GM13976 (cell line): ENCODE measurements at places on chromosomes 2 and 18.

DNA sequence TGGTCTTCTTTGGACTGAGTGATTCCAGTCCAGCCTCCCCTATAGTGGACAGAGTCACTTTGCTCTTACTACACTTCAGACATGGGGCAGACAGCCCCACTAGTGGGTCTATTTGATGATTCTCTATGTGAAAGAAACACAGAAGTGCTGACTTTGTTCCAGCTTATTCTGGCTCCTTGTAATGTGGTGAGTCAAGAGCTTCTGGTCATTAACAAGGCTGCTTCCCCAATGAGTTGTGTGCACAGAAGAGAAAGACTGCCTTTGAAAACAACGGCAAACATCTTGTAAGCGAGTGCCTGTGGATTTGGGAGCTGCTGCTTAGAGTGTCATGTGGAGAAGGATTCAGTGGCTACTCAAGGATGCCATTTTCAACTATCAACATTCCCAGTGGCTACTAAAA lies 39.1 kb downstream of the RMC1 start:
- no peak for DNase-seq

GRCh38 chr2:174599310-174599921 lies 1.8 kb upstream of the WIPF1 start:
- no peak for DNase-seq

DNA sequence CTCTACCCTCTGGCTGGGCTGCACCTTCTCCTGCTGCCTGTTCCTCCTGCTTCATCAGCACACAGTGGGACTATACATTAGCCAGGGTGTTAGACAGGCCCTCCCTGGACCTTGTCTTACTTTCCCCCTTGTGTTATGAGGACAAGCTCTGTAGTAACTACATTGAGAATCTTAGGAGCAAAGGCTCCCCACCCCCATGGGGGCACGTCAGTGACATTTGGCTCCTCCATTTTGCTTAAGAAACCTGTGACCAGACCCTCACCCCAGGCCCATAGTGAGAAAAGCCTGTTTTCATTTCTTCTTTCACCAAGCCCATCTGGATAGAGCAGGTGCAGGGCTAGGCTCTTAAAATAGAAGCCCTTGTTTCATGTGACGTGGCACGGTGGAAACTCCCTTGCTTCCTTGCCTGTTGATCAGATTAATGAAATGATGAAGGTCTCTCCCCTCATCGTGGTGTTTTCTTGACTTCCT lies 146.7 kb downstream of the RPIA start:
- no peak for DNase-seq

GRCh38 chr18:70243131-70243929 lies 37.8 kb upstream of the RTTN start:
- DNase-seq: no peak

GRCh38 chr18:69717586-69717985 lies 230.1 kb downstream of the CD226 start:
- no peak for DNase-seq

- no peak for DNase-seq
Observed at GRCh38 chr18:13635046-13635445, 91.3 kb downstream of the FAM210A start.

DNA sequence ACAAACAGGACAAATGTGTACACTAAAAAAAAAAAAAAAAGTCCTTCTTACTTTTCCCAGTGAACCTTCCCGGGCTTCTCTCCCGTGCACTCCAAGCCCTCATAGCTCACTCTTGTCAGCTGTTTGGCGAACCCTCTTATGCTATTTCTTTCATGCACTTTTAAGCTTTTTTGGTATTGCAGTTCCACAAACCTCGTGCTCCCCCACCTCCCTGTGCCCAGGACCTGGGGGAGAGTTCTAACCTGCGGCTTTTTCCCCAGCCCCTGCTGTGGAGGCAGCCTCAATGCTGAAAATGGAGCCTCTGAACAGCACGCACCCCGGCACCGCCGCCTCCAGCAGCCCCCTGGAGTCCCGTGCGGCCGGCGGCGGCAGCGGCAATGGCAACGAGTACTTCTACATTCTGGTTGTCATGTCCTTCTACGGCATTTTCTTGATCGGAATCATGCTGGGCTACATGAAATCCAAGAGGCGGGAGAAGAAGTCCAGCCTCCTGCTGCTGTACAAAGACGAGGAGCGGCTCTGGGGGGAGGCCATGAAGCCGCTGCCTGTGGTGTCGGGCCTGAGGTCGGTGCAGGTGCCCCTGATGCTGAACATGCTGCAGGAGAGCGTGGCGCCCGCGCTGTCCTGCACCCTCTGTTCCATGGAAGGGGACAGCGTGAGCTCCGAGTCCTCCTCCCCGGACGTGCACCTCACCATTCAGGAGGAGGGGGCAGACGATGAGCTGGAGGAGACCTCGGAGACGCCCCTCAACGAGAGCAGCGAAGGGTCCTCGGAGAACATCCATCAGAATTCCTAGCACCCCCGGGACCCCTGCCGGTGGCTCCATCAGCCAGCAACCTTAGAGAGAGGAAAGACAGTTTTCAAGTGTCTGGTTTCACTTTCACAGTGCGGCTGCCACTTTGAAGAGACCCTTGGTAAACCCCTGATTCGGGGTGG lies 826 bp downstream of the KCNE4 start:
- DNase-seq: no peak

DNA sequence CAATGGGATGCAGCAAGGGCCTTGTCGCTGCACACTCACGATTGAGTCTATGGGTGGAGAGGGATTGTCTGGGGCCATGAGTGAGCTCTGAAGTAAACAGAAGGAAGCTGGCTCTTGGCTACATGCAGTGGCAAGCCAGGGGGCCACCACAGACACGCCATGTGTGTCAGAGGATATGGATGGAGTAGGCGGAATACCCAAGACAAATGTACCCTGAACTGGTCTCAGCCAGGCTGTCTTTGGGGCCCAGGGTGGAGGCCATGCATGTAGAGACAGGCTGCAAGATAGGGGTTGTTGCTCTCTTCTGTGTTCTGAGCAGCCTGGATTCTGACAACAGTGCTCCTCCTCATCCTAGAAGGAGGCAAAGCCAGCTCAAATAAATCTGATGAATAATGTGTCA lies 24.0 kb upstream of the ITGA6 start:
- no peak for DNase-seq

- no peak for DNase-seq
Observed at GRCh38 chr18:2854875-2855274, 8.1 kb downstream of the EMILIN2 start.

- DNase-seq: no peak
Observed at GRCh38 chr2:160680294-160680693, 186.7 kb upstream of the RBMS1 start.

- no peak for DNase-seq
Observed at GRCh38 chr2:215394102-215394805, 41.6 kb downstream of the FN1 start.

DNA sequence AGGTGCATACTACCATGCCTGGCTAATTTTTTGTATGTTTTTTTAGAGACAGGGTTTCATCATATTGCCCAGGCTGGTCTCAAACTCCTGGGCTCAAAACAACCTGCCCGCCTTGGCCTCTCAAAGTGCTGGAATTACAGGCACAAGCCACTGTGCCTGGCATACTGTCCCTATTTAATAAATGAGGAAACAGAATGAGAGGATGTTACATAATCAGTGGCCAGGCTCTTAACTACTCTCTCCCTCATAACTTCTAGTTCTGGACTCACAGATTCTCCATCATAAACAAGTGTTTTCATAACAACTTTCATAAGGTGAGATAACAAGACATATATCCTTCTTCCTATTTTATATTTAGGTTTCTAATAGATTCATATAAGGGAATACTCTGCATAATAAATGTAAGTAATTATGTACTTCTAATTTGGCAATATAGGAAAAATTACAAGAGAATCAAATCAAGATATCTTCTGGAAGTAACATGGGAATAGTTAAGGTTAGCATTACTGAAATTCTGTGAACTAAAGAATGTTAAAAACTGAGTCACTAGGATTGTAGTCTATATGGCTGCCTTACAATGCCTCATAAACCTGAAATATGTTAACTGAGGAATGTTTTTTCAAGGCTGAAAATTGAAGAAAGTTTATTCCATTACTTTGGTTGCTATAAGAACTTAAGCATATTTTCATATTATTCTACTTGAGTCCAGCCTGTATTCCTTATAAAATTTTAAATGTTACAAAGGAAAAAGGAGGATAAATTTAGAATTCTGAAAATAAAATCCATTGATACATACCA lies 71.3 kb downstream of the SLC25A12 start:
- DNase-seq: no peak

DNA sequence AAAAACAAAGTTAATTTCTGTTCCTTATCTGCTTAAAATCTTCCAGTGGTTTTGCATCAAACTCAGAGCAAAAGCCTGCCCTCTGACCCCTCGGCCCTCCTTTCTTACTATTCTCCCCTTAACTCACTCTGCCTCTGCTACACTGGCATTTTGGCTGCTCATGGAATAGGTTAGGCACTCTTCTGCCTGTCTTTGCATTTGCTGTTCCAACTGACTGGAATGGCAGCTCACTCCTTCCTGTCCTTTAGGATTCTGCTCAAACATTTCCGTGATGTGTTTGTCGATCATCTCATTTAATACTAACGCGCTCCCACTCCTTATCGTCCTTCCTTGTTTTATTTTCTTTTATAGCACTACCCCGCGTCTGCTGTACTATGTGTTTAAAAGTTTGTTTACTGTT lies 815 bp downstream of the CEBPZ start:
- no peak for DNase-seq

DNA sequence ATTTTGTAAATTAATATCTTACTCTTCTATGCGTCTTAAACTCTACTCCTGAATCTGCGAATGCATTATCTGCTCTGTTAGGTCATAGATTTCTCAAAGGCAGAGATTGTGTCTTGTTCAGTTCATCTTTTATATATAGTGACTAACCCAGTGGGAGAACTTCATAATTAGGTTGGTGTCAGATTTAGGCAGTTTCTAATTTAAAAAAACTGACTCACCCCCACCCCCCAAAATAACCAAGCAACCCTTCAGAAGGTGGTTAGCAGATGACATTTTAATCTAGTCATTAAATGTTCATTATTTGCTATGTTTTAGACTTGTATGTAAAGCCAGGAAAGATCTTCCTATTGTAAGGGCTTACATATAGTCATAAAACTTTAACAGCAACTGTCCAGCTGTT lies 10.4 kb downstream of the SERPINB12 start:
- DNase-seq: no peak

DNA sequence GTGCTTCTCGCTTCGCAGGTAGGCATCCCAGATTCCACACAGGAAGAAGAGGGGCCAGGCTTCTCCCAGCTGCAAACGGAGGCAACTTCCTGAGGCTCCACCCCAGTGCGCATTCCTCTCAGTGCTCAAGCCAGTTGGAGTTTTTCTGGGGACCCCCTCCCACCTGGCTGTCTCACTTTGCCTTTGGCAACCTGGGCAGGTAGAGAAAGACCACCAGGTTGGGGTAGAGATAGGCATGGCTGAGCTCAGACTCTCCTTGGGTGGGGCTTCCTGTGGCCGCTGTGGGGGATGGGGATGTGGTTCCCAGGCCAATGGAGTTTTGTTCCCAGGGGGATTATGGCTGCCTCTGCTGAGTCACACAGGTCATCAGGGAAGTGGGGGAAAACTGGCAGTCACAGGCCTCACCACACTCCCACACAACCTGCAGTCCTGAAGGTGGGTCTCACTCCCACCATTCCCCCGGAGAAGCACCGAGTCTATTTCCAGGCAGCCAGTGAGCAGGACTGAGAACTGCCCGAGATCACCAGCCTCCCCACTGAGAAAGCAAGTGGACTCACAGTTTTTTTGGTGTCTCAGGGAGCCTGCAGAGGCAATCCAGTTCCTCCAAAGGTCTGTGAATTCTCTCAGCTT lies 38.1 kb downstream of the SLC39A10 start:
- no peak for DNase-seq

GRCh38 chr2:167398873-167399272 lies 510.6 kb downstream of the XIRP2 start:
- DNase-seq: no peak

DNA sequence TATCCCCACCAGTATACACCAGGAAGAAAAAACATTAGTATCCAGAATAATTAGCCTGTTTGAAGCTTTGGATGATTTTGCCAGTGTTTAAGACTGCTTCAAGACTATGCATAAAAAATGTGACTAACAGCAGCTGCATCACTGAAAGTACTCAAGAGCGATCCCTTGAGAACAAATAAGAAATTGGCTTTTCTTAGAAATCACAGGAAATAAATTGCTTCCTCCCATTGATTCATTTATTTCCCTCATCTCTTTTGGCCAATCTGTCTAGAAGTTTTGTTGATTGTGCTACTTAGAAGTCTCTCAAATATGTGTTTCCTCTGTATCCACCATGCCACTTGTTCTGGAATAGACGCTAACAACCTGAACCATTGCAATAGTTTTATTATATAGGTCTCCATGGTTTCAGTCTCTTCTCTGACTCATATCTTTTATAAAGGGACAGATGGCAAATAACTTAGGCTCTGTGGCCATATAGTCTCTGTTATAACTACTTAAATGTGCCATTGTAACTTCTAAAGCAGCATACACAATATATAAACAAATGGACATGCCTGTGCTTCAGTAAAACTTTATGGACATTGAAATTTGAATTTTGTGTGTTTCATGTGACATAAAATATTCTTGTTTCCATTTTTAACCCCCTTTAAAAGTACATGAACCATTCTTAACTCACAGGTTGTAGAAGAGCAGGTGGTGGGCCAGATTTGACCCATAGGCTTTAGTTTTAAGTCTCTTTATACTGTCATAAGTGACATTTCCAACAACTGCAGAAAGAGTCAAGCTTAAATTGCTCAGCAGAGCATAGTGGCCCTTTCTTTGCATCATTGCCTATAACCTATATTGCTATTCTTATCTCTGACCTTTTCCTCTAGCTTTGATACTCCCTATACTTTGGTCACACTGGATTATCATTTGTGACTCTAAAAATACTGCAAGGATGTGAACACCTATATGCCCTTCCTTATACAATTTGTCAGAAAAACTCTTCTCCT lies 123.9 kb downstream of the MC4R start:
- DNase-seq: no peak

DNA sequence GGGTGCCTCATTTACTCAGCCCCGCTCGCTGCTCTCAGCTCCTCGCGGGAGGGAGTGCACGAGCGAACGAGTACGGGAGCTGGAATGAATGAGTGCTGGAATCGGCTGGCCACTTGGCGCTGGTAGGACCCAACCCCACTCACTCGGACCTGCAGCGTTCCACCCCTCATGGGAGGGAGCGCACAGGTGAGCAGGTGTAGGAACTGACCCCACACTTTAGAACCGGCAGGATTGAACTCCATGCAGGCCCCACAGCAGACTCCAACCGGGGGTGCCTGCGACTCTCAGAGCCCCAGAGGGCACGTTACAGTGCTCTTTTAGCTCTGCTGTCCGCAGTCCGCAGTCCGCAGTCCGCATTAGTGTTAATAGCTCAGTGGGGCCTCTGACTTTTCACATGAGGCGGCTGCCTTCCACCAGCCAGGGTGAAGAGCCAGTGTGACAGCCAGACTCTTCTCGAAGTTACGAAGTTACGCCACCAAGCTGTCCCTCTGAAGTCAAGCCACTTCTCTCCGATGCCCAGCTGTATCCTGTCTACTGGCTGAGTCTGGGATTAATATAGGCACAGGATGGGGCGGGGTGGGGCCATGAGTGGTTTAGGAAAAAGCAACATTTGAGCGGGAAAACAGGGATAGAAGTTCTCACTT lies 102.7 kb upstream of the ARHGAP15 start:
- DNase-seq: no peak

- no peak for DNase-seq
Observed at GRCh38 chr2:222794585-222795449, 66.0 kb upstream of the ACSL3 start.

- DNase-seq: no peak
Observed at GRCh38 chr2:46352621-46353020, 55.4 kb downstream of the EPAS1 start.
